ENCODE measurements at places on chromosomes 3 and 15.

DNA sequence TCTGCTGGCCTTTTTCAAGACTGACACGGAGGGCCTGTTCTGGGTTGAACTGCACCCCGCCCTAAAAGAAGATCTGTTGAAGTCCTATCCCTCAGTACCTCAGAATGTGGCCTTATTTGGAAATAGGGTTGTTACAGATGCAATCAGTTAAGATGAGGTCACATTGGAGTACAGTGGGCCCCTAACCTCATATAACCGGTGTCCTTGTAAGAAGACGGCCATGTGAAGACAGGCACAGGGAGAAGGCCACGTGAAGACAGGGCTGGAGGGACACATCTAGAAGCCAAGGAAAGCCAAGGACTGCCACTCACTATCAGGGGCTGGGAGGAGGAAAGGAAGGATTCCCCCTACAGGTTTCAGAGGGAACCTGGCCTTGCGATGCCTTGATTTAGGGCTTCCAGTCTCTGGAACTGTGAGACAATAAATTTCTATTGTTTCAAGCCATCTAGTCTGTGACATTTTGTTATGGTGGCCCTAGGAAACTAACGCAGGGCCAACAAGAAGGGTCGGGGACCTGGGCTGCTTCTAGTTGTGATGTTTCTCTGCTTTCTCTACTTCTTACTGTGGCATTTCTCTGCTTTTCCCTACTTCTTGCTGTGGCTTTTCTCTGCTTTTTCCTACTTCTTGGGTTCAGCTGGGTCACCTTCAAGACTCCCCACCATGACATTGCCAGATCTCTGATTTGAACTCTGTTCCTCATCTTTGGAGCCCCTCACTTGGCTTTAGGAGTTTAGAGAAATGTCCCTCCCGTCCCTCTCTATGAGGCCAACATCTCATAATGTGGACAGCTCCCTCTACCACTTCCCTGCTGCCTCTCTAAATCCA, 4.8 kb upstream of the CCDC174 start:
- DNase-seq = no peak

DNA sequence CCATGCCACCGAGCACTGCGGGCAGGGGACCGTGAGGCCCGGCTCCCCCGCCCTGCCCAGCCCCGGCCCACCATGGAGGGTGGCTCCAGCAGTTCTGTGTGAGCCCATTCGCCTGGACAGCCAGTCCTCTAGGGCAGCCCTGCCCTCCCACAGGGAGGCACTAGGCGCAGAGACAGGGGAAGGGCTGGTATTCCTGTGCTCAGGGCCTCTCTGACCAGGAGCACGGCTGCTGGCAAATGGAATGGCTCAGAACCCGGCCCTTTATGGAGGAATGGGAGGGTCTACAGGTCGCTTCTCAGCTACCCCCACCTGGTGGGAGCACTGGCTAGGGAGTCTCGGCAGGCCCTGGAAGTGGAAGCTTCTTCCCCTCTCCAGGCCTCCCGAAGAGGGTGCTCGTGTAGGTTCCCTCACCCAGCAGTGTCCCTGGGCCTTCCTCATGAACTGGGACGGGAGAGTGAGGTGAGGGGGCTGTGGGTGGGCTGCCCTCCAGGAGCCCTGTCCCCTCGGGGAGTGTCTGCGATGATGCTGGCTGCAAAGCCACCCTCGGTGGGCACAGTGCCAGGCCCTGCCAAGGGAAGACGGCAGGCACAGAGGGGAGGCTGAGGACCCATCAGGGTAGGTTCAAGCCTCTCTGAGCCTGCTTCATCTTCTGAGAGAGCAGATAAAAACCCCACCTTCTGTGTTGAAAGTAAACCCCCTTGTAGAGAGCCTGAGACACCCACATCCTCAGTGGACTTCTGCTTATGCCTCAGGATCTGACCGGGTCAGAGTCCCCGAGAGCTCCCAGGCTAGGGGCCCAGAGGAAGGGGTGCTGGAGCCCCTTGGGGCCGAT, 1.5 kb downstream of the MELTF start:
- DNase-seq = no peak

DNA sequence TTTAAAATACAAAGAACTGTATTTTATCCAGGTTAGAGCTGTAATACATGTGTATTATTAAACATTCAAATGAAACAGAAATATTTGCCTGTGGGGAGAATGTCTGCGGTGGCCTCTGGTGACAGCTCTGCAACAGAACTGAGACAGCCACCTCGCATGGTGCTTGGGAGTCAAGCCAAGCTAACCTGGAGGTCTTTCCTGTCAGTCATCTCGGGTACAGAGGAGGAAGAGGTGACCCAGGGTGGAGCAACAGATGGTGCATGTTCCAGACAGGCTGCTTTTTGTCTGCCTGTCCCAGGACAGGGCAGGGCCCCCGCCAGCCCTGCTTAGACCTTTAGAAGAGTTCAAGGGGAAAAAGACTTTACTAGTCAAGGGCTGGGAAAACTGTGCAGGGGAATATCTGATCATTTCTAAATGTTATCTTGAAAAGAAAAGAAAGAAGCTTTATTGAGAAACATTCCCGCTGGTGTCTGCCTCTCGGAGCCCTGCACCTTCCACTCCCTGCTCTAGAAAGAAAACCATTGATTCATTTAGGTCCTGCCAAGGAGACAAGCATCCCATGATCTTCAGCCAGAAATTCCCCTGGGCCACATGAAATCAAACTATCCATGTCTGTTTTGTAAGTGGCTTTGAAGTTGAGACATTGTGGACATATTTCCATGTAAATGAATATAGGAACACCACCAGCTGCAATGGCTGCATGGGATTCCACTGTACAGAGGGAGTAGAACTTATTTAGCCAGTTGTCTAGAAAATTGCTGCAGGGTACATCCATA, 5.5 kb upstream of the NR2E3 start:
- DNase-seq = no peak

DNA sequence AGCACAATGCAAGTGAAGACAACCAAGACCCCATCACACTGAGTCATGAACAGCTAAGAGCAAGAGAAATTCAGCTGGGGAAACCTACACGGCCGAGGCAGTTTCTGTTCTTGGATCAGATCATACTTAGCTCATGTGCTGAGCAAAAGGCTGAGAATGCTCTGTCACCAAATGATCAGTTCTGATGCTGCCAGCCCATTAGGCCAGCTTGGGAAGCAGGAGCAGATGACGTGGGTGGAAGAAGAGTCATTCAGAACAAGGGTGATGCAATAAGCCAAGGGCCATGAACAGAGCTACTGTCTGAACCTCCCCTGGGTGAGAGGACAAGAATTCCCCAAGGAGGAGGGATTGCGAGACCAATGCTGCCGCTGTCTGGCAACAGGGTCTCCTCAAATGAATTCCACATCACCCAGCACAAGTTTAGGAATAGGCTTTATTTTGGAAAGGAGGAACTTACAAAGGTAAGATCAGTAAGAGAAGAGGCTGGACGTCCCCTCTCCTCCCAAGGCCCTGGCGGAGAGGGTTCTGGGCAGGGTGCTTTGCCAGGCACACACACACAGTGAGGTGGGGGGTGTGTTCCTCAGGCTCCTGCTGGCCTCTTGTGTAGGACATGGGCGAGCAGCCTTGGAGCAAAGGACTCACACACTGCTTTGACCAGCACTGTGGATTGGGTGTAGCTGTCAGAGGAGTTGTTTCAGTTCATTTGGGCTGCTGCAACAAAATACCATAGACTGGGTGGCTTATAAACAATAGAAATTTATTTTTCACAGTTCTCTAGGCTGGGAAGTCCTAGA, 65.6 kb upstream of the CTXND1 start:
- DNase-seq = peak; percentile 100

DNA sequence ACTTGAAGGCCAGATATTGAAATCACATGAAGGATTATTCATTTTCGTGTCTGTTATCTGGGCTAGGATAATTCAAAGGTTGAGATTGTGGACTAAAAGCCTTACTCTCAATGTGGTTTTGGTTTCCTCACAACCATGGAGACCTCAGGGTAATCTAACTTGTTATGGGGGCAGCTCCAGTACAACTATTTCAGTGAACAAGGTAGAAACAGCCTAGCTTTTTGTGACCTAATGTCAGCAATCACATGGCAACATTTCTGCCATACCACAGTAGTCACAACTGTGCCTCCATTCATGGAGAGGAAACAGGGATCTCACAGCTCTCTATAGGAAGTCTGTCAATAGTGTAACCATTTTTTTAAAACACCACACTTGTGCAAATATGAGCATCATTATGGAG, 62.4 kb upstream of the RARB start:
- DNase-seq = no peak

DNA sequence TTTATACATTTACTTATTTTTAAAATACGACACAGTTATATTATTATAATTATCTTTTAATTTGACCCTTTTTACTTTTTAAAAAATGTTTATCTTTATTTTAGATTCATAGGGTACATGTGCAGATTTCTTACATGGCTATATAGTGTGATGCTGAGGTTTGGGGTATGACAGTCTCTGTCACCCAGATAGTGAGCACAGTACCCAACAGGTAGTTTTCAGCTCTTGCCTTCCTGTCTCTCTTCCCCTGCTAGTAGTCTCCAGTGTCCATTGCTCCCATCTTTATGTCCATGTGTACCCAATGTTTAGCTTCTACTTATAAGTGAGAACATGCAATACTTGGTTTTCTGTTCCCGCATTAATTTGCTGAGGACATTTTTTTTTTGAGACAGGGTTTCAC, 21.8 kb upstream of the KCNMB2 start:
- DNase-seq = no peak

- DNase-seq = peak; percentile 6
These were observed 65.8 kb downstream of the PEAK1 start for GRCh38 chr15:77354063-77354462.

- no peak for DNase-seq
These were observed 46.0 kb downstream of the SLC7A14 start for GRCh38 chr3:170539897-170540296.

GRCh38 chr3:177615015-177615414, 417.7 kb upstream of the TBL1XR1 start:
- DNase-seq = peak; percentile 96

DNA sequence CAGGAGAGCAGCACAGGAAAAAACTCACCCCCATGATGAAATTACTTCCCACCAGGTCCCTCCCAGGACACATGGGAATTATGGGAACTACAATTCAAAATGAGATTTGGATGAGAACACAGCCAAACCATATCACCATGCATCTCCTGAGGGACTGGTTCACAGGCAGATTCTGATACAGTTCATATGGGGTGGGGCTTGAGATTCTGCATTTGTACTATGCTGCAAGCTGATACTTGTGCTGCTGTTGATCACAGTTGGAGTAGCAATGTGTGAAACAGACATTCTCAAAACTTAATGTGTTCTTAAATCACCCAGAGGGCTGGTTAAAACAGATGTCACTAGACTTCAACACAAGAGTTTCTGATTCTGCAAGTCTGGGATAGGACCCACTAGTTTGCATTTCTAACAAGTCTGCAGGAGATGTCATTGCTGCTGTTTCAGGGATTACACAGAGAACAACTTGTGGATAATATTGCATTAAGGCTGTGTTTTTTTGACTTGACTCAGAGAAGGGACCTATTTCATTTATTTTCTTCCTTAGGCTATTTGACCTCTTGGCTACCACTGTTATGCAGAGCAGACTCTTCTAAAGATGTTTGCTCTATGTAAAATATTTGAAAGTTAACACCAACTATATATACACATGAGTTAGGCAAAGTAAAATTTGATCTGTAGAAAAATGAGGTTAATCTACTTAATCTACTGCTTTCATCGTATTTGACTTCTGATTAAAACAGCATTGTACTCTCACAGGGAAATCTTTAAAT, 194.2 kb upstream of the CNTN3 start:
- DNase-seq = no peak

- peak; percentile 30 for DNase-seq
These were observed 48.7 kb downstream of the MYH15 start for GRCh38 chr3:108461661-108462111.

GRCh38 chr3:64870876-64871646, 183.3 kb upstream of the ADAMTS9 start:
- DNase-seq = no peak

- no peak for DNase-seq
These were observed 5.7 kb upstream of the RPLP1 start for GRCh38 chr15:69446953-69447352.

- peak; percentile 71 for DNase-seq
These were observed at the start of gene COL8A1 for GRCh38 chr3:99638167-99638948. Gene COL8A1, plus strand, starts transcription at chr3:99638594. Its CDS starts 152,089 bp downstream, at chr3:99790683.

DNA sequence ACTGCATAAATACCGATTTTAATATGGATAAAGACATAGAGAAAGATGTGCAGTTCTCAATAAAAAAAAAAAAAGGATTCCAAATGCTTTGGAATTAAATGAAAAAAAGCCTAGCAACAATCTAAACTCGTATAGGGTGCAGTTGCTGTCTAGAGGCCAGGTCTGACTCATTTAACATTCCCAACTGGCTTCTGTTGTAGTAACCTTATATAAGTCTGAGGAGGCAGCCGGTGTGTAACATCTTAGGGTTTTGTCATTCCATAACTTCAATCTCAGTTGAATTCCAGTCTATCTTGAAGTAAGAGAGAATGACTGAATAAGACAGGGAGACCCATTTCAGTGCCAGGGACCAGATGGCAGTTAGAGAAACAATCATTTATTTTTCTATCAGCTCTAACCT, 6.5 kb downstream of the PDCD10 start:
- peak; percentile 66 for DNase-seq

DNA sequence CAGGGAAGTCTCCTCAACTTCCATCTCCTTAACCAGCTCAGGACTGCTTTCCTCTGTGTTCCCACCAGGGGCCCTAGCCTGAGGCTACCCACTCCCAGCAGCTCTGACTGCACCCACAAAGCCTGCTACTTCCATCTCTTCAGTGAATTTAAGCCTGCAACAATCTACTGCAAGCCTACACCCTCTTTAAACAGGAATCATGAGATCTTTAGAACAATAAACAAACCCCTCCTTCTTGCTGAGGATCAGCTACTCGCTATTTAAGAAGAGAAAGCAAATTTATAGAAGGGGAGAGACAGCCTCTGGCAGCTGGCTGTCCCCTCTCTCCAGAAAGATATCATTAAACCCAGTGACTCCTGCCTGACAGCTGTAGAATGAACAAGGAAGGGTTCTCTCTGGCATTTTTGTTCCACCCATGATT, 51.9 kb downstream of the ARHGAP31 start:
- DNase-seq = no peak

- no peak for DNase-seq
These were observed 117.2 kb downstream of the FNDC3B start for GRCh38 chr3:172156586-172156955.

- DNase-seq = no peak
These were observed 26.9 kb downstream of the PHC3 start for GRCh38 chr3:170154569-170155143.
